ENCODE measurements at places on chromosomes 5 and 9.

DNA sequence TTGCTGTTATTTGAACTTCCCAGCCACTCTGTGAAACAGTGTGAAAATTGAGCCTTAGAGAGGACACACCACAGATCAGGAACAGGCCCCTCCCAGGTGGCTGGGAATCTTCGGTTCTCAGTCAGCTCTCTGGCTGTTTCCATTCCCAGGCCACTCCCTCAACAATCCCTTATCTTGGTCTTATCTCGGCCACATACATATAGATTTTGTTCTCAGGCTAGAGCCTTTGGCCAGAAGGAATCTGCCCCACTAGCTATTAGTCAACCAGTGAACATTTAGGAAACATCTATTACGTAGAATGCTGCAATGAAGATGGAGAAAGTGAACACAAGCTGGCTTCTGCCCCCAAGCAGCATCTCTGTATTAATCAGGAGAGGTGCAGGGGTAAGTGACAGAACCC, 21.0 kb upstream of the WWC1 start:
- DNase-seq, result no peak

- DNase-seq, result no peak
Measured at GRCh38 chr5:318931-319601, 2.4 kb upstream of the AHRR start.

DNA sequence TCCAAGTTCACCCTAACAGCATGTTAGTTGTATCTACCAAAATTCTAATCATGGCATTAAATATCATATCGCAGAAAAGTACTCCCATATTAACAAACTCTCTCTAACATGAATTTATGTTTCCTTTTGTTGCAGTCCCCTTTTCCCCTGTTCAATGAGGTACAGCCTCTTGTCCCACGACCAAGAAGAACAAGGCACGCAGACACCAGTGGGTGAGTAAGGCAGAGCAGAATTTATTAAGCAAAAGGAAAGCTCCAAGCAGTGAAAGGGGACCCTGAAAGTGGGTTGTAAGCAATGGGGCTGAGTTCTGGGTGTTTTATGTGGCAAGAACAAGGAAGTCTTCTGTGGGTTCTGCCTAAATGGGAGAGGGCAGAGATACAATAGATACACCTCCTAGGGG, 183.5 kb downstream of the LURAP1L start:
- DNase-seq, result no peak

DNA sequence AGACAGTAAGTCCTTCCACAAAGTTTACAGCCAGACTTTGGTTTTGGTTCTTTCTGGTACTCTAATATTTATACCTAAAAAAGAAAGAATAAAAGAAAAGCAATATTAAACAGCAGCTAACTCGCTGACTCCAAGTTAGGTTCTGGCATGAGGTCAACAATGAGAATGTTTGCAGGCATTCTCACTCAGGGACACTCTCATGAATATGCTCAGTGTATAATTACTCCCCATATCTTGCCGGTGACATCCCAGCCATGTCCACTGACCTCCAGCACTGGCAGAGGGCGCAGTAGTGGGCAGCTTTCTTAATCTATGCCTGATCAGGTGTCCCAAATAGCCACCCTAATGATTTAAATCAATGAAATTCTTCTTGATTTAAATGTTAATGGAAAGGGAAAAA, 151.5 kb downstream of the BNC2 start:
- DNase-seq, result no peak

- DNase-seq, result no peak
Measured at GRCh38 chr5:67200809-67201562, 4.4 kb upstream of the CD180 start.

- no peak for DNase-seq
Measured at GRCh38 chr9:117156771-117157535, 257.9 kb downstream of the ASTN2 start.

GRCh38 chr9:88697764-88698432, 162.9 kb downstream of the NXNL2 start:
- DNase-seq, result no peak

DNA sequence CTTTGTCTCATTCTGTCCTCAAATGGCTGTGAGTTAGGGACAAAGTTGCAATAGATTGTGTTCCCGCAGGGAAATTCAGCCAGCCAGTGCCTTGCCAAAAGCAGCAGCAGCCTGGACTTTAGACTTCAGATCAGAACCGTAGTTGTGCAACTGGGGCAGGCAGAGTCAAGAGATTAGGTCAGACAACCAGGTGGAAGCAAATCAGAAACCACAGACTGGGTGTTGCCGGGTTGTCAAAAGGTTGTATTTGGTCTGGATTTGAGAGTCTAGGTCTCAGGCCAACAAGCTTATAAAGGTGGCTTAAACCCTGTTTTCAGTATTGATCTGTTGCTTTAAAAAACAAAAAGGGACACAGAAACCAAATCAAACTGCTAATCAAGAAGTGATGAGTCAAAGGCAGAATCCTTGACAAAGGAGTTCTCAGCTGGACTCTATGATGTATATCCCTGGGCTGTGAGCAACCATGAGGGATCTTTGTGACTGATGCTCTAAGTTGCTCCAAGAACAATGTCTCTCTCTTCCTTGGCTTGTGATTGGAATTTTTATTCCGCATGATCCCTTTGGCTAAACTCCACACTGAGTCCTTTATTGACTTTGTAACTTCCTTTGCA, 20.9 kb downstream of the RFK start:
- DNase-seq, result no peak

GRCh38 chr9:129968690-129969485, 74.1 kb downstream of the FNBP1 start:
- DNase-seq, result no peak

DNA sequence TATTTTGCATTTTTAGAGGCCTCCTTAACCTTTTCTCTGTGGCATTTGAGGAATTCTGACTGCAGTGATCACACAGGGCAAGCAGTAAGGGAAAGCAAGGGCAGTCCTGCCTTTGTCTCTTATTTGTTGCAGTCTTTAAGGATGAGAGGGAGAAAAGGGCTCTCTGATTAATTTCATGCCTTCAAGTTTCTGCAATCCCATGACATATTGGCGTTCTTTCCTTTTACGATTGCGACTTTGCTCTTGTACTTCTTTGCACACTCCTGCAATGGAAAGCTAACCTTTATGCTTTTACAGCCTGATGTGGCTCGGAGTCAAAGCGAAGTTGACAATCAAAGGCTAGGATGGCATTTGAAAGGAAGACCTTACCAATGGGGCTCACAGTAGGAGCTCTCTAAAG, 698.4 kb downstream of the DNAH5 start:
- no peak for DNase-seq

GRCh38 chr5:42656651-42657015, 100.0 kb upstream of the CCDC152 start:
- no peak for DNase-seq

- no peak for DNase-seq
Measured at GRCh38 chr5:111227226-111227782, 3.1 kb downstream of the CAMK4 start.

DNA sequence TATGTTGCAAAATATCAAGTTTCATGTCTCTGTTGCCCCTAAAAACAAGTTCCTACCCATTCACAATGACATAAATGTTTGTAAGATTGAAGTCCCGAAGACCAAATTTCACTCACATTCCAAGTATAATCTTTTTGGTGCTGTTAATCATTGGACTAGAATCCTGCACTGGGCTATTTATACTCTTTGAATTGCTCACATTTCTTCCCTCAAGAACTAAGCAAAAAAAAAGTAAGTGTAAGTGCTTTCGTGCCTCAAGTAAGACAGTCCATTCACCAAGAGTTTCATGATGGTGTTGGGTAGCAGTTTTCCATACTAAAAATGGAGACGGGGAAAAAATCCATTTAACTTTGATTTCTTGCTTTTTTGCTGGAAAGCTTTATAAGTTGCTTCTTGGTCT, 242.3 kb downstream of the EBF1 start:
- DNase-seq, result no peak

DNA sequence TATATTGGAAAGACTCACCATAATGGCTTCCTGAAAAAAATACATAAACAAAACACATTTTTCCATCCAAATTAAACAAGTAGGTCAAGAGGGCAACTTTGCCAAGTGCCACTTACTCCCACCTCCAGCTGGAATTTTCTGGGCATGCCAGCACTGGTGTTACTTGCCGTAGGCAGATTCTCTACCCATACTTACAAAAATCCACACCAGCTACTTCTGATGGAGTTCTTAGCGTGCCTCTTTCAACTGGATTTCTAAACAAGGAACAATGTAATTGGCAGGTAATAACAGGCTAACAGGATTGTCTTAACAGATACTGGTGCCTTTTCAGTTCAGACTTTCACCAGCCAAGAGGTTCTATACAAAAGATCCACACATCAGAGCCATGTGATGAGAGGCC, 301.4 kb downstream of the MLLT3 start:
- DNase-seq, result no peak

DNA sequence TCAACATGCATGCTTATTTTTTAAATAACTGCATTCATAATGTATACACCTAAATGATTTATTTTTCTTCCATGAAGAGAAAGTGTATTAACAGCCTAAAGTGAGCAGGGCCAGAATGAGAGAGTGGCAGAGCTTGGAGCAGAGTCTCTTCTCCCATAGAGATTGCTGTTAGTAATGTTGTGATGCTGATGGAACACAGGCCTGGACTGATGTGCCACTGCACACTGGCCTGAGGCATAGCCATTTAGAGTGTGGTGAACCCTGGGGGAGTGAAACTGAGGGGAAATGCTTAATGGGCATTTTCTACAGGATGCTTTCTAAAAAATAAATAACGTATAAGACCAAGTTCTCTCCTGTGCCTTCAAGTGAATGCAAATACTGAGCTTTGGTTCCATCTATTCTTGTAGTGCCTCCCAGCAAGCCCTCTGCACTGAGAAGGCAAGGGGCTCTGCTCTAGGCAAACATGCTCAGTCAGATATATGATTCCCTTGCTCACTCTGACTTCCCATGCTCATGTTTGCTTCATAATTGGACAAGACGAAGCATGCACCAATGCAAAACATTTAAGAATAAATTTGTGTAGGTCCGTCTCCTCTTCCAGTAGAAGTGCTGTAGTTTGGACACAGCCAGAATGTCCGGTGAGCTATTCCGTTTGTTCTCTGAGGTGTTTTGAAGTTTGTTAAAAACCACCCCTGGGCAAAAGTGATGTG, 185.7 kb downstream of the PBX3 start:
- DNase-seq, result no peak

DNA sequence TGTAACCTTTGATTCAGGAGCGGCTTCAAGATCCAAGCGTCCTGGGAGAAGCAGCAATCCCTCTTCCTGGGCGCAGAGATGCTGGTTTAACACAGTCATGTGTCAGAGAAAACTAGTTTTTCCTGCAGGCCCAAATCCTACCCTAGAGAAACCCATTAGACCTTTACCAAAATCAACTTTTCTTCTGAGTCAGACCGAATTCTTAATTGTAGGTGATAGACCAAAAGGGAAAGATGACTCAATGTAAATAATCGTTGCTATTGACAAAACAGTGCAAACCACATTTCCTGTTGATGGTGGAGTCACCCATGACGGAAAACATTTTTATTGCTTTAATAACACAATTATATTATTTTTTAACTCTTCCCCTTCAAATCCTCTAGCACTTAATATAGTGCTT, 40.1 kb downstream of the SLC1A1 start:
- DNase-seq, result no peak

GRCh38 chr9:73753171-73753570, 601.5 kb downstream of the ANXA1 start:
- no peak for DNase-seq

- no peak for DNase-seq
Measured at GRCh38 chr9:136204145-136204805, 653 bp downstream of the LHX3 start.

DNA sequence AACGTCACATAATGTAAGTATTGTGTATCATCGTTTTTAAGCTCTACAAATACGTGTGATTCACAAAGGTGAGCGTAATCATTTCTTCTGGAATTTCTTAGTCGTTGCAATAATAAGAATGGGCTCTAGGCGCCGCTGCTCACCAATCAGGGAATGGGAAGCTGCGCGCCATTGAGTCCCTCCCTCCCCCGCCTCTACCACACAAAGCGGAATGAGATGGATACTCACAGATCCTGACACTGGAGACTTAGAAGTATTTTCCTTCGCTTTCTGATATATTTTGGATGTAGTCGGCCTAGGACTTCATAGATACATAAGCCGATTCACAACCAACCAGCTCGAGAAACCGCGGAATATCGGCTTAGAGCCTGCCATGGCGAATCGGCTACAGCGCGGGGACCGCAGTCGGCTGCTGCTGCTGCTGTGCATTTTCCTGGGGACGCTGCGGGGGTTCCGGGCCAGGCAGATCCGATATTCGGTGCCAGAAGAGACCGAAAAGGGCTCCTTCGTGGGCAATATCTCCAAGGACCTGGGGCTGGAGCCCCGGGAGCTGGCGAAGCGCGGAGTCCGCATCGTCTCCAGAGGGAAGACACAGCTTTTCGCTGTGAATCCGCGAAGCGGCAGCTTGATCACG, at the start of gene PCDHGA11:
Gene PCDHGA11, plus strand, starts transcription at position 197 of the 634 bp plus-strand sequence. Its CDS starts 177 bp downstream, at position 374.
- DNase-seq, result no peak

GRCh38 chr9:137707361-137707760, 88.6 kb downstream of the EHMT1 start:
- DNase-seq, result no peak

DNA sequence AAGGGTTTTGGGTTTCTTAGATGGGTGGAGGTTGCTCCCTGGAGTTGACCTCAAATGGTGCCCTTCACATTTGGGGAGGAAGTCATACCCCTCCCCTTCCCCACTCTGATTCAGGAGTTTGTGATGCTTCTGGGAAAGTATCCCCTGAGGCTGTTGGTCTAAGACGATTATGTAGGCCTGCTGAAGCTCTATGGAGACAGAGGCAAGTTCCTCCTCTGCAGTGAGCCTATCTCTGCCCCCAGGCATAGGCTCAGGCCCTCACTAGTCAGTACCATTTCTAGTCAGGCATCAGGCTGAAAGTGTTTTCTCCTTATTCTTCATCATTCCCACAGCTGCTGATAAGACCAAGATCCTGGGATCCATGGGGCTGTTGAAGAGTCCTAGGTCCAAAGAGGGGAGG, 271.6 kb upstream of the NUDT12 start:
- DNase-seq, result no peak

DNA sequence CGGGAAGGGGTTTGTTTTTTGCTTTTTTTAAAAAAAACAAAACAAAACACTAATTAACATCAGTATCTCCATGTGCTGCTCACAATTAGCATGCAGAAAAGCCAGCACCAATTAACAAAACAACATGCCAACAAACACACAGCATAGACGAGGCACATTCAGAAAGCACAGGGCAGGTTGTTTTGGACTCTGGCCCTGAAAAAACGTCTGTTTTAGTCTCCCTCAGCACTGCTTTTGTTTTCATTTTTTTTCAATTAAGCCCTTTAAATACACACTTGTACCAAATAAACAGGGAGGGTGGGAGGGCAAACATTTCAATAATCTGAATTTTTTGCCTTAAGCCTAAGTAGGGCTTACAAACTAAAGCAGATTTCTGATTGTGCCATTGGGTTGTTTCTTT, 309.6 kb downstream of the DTWD2 start:
- no peak for DNase-seq
